ENCODE measurements at places on chromosomes 4 and X.

DNA sequence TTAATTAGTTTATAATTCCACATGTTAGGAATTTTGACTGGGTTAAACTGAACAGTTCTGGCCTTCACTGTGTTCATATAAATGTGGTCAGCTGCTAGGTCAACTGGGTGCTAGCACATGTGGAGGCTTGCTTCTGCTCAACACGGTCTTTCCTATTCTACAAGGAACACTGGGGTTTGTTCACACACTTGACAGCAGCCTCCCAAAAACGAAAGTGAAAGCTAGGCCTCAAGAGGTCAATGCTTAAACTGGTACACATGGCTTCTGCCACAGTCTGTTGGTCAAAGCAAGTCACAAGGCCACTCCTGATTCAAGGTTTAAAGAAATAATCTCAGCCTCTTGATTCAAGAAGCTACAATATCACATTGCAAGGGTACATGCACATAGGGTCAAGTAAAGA is 126.5 kb downstream of the QDPR start:
- no peak for DNase-seq

GRCh38 chrX:72394518-72395170 is 88.9 kb upstream of the CITED1 start:
- no peak for DNase-seq

DNA sequence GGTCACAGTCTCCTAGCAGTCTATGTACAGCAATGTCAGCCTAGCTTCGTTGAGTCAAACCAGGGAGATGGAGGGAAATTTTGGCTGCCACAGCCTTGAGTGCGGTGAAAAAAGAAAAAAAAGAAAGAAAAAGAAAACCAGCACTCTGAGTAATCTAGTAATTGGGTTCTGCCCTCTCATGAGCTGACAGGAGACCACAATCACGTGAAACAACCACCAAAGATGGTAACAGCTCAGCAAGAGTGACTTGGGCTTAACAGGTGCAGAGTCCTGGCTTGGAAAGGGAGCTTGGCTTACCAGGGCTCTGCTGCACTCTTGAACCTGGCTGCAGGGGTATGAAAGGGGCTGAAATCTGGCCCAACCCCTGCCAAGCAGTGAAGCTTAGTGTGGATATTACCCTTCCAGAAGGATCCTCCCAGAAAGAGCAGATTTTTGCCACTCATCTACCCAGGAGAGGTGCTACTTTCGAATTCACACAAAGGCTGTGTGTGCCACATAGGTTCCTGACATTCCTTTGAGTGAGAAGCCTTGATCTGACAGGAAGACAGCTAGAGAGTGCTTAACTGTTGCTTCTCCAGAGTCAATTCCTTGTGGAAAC is 350.3 kb downstream of the PTTG2 start:
- DNase-seq: no peak

GRCh38 chr4:88037936-88038335 is 30.5 kb downstream of the PKD2 start:
- DNase-seq: no peak

DNA sequence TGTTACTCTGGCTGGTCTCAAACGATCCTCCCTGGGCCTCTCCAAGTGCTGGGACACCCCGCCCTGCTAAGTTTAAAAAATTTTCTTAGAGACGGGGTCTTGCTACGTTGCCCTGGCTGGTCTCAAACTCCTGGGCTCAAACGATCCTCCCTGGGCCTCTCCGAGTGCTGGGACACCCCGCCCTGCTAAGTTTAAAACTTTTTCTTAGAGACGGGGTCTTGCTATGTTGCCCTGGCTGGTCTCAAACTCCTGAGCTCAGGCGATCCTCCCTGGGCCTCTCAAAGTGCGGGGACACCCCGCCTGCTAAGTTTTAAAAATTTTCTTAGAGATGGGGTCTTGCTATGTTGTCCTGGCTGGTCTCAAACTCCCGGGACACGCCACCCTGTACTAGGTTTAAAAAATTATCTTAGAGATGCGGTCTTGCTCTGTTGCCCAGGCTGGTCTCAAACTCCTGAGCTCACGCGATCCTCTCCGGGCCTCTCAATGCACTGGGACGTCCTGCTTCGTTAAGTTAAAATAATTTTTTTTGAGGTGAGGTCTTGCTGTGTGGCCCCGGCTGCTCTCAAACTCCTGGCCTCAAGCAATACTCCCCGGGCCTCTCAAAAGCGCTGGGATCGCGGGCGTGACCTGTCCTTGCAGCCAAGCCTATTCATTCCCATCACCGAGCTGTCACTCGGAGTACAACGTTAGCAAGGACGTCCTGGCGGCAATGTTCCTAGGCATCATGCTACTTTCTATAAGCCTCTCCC is 1.1 kb downstream of the SLC25A6 start:
- DNase-seq: no peak

- DNase-seq: no peak
Measured at GRCh38 chr4:100591161-100591876, 73.5 kb upstream of the EMCN start.
